ENCODE measurements at places on chromosomes 6 and 20.

DNA sequence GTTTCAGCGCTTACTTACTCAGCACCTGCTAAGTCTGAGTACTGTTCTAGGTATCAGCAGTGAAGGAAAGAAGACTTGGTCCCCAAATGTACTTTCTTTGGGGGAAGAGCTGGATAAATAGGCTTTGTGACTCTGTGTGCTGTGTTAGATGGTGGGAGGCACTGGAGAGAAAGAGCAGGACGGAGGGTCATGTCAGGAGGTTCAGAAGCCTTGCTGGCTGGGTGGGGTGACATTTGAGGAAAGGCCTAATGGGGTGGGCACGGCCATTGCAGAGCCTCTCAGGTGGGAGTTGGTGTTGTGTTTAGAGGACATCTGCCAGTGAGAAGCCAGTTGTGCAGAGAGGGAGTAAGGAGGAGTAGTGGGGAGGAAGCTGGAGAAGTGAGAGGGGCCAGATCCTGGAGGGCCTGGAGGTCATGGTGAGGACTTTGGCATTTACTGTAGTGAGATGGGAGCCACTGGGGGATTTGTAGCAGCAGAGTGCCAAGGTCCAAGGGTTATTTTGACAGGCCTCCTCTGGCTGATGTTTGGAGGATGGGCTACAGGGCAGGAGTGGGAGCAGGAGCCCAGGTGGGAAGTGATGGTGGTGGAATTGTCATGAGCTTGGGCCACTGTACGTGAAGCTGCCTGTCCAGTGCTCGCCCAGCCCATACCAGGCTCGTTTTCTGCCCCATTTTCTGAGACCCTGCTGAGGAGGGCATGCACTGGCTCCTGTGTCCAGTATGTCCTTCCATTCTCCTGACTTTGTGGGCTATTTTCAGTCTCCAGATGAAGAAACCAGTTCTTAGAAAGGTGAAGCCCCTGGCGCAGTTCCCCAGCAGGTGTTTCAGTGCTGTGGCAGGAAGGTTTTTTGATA lies 886 bp downstream of the SDCBP2 start:
- DNase-seq = no peak

GRCh38 chr6:55916188-55916587 lies 40.8 kb upstream of the BMP5 start:
- peak; percentile 56 for DNase-seq

DNA sequence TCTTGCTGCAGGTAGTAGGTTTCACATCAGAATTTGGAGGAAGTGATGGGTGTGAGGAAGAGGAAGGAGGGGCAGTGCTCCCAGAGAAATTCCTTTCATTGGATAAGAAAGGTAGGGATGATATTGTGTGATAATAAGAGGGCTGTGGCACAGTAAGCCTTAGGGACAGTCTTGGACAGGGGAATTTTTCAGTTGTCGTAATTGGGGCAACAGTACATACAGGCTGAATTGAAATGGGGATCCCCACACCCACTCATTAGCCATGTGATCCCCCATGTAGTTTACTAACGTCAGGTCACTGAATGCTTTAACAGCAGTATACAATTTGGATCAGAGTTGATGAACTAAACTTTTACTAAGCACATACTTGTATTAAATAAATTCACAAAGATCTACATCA lies 79.4 kb downstream of the FOXO3 start:
- no peak for DNase-seq

DNA sequence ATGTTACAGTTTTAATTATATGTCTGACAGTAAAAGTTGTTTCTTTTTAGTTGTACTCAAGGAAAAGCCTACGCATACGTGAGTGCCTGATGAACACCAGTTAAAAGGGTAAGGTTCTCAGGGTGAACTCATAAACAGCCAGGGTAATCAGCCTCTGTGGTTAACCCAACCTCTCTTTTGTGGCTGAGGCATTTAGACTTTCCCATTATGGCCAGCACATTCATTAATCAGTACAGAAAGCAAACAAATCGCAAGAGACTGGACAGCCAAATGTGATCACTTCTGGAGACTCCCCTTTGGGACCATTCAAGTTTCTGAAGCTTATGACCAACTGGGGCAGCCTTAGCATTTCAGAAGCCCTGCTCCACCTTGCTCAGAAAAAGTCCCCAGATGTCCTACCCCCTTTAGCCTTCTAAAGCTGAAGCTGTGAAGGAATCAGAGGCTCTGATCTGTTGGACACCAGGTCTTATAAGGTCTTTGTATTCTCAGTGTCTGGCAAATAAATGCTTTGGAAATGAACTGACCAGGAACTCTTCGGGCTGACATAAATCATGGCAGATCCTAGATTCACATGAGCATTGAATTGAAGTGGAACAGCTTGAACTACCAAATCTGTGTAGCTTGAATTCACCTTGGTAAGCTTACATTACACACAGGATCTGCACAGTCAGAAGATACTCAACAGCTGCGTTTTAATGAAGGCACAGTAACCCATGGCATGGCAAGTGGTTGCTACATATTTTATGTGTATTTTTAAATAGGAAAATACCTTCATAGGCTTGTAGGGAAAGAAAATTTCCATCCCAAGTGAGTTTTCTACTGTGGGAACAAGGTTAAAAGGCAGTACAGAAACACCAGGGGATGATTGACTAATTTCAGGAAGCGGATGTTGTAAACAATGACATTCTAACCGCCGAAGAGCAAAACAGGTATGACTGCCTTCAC lies 18.7 kb downstream of the IL20RA start:
- no peak for DNase-seq

- DNase-seq = no peak
These were observed 46.6 kb downstream of the CLIC5 start for GRCh38 chr6:45969026-45969425.

DNA sequence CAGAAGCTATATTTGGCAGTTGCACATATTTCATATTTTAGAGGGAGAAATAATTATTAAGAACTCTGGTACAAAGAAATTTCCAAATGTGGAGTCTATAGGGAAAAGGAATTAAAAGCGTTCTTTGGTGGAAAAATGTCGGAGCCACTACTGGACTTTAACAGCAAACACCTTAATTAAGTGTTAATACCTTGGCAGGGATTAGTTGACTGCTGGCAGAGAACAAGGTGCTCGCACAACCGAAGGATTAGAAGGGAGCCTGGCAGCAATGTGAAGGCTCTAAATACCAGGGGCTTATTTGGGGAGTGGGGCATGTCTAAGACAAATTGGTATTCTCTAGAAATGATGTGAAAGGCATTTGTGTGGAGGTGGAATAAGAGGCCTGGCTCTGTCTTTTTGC lies 98.9 kb downstream of the PAK5 start:
- DNase-seq = no peak

- DNase-seq = peak; percentile 45
These were observed 14.0 kb downstream of the SGK1 start for GRCh38 chr6:134303891-134304290.

- no peak for DNase-seq
These were observed 77.5 kb upstream of the GJE1 start for GRCh38 chr6:142055219-142055618.

DNA sequence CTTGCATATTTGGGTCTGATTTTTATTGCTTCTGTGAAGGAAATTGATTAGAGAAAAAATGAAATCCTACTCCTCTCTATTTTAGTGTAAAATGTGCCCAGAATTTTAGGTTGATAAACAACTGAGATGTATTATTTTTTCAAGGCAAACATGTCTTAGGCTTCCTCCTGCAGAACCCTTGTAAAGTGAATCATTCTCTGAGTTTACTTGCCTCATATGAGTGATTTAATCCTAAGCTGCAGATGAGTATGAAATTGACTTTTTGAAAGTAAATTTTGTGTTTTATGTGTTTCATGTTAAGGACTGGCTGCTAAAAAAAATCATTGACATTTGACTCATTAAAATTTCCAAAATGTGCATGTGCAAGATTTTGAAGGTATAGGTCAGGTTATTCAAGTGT lies 138.5 kb upstream of the PHACTR1 start:
- no peak for DNase-seq

DNA sequence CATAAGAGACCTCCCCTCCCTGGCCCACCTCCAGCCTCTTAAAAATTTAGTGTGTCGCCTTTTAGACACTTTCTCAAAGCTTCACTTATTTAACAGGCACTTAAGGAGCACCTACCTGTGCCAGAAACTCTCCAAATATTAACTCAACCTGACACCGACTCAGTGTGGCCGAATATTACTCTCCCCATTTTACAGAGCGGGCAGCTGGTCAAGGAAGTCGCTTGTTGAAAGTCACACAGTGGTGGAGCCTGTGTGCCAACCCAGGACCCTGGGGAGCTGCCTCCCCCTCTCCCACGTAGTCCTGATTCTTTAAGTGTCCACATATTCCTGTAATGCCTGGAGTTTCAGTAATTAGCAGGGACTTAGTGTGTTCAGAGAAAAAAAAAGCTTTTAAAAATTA lies 1.0 kb upstream of the PMEPA1 start:
- no peak for DNase-seq
